ENCODE measurements at places on chromosomes 4 and X.

GRCh38 chr4:145279122-145279960 is 99.0 kb upstream of the OTUD4 start:
- no peak for DNase-seq

DNA sequence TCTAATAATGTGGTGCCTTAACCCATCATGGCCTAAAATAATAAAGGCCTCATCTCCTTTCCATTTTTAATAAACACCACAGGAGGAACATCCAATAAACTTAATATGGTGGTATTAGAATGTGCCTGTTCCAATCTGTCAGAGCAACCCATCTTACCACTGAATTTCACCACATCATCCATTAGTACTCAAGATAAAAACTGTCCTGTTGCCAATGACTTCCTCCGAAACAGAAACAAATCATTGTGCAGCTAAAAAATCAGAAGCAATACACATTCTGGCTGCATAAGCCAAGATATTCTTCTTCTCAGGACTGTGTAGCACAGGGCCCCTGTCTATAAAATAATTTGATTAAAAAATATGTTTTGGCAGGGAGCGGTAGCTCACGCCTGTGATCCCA is 18.5 kb downstream of the TLR10 start:
- no peak for DNase-seq

GRCh38 chr4:74166135-74166534 is 8.2 kb downstream of the MTHFD2L start:
- no peak for DNase-seq

DNA sequence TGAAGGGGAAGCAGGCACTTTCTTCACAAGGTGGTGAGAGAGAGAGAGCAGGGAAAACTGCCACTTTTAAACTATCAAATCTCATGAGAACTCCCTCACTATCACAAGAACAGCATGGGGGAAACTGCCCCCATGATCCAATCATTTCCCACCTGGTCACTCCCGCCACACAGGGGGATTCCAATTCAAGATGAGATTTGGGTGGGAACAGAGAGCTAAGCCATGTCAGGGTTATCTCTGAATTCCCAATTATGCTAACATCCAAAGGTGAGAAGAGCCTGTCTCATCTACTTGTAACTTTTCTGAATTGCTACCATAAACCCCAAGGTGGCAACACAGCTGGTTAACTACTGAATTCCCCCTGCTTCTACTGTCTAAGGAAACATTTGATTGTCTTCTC is 758.5 kb downstream of the ADGRL3 start:
- no peak for DNase-seq

DNA sequence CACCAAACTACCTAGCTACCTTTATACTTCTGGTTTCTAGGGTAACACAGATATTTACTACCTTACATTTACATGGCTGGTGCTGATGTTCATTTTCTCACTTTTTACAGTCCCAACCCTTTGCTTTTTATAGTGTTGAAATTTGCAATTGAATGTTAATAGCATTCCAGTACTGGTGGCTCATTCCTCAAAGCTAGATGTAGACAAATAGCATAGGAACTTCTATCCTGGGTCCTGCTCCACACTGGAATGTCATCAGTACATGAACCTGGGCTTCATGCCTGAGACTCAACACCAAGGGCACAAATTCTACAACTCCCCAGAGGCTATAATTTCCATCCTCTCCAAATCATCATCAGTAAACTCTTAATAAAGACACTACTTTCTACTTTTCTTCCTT is 10.3 kb upstream of the TRMT2B start:
- no peak for DNase-seq

GRCh38 chr4:5027346-5027745 is 8.1 kb upstream of the CYTL1 start:
- DNase-seq, result no peak

- DNase-seq, result no peak
These were observed 9.6 kb downstream of the BMP3 start for GRCh38 chr4:81040012-81040659.

- no peak for DNase-seq
These were observed 122.4 kb upstream of the NAP1L5 start for GRCh38 chr4:88819818-88820697.

DNA sequence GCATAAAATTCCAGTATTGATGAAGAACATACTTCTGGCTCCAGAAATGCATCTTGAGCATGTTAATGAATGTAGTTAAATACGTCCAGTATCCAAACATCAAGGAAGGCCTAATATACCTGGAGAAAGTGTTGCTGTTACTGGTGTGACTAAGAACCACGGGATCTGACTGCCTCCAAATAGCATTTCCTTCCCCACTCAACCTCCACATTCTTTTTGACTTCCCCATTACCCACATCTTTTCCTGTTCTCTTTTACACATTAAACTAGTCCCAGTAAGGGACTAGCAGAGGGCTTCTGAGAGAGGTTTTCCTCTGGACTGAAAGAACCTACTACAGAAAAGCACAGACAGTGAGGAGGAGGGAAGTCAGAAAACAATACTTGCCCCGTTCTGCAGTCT is 482.8 kb upstream of the HTR2C start:
- no peak for DNase-seq

DNA sequence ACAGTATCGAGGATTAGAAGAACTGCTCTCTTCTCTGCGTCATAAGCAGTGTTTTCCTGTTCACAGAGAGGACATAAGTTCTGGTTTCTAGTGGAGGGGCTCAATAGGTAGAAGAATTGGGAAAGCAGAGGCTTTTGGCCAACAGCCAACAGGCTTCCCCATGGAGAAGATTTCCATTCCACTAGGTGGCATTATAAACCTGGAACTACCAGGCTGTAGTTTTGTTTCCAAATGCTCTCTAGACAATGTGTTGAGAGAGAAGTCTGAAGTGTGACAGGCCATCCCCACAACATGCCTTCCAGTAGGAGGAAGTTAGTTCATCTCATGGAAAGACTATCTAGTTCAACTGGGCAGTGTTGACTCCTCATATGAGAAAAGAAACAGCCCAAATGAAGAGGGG is 63.8 kb upstream of the ANXA10 start:
- no peak for DNase-seq

GRCh38 chr4:150656891-150657290 is 74.9 kb downstream of the MAB21L2 start:
- DNase-seq, result no peak

DNA sequence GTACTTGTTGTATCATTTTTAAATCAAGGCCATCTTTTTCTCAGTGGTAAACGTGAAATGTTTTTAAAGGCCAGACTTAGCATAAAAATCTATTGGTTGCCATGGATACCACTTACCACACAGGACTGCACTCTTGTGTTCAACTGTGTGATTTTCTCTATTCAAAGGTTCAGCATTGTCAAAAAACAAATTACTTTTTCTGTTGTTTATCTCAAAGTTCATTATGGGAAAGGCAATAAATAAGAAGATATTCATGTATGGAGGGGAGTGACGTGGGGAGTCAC is 231.0 kb upstream of the GATB start:
- no peak for DNase-seq

GRCh38 chr4:15652191-15652590 is 3.0 kb downstream of the FBXL5 start:
- no peak for DNase-seq

DNA sequence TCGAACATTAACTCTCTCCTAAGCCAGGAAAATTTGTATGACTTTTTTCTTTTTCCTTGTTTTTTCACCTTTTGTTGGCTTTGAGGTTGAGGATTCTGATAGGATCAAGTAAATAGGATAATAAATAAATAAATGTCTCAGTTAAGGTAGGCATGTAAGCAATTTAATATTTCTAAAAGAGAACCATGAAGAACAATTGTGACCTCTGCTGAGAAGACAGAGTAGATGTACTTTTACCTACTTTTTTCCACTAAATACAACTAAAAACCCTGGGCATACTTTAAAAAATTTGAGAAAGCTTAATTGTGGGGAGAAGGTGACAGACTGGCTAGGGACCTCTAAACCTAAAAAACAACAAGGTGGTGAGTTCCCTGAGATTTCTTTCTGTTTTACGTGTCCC is 31.6 kb upstream of the CLNK start:
- no peak for DNase-seq

- no peak for DNase-seq
These were observed 44.8 kb downstream of the GRIA2 start for GRCh38 chr4:157265281-157265680.

DNA sequence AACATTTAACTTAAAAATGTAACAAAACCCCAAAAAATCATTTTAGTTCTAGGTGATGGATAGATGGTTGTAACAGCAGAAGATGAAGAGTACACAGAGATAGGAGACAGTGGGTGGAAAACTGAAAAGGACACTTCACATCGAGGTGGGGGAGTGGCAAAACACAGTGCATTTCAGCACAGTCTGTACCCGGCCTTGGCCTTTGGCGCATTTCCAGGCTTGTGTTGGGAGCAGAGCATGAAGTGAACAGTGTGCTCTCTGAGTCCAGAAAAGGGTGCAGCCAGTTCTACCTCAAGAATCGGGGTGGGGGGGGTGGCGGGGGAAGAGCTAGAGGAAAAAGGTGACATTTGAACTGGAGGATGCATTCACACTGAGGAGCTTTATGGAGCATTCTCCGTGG is 4.3 kb downstream of the TSPYL2 start:
- DNase-seq, result no peak

DNA sequence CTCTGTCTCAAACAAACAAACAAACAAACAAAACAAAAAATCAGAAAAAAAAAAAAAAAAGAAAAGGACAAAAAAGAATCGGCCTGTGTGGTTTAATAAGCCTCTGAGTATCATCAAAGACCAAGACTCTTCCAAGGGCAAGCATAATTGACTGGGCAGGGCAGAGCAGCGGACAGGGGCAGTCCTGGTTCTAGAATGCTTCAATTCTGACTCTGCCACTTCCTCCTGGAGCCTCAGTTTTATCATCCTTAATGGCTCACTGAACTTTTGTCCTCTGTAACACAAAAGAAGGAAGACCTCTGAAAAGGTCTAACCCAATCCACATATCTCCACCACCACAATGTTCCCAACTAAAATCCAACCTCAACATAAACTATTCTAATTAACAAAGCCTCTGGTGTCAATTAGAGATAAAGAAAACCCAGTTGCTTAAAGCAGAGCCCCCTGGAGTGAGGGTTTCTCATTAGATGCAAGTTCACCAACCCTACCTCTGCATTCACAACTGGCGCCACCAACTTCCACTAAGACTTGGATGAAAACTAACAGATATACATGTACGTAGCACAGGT is 51.7 kb downstream of the TBC1D9 start:
- no peak for DNase-seq

- DNase-seq, result no peak
These were observed 38.0 kb downstream of the PTTG2 start for GRCh38 chr4:37998226-37998625.

DNA sequence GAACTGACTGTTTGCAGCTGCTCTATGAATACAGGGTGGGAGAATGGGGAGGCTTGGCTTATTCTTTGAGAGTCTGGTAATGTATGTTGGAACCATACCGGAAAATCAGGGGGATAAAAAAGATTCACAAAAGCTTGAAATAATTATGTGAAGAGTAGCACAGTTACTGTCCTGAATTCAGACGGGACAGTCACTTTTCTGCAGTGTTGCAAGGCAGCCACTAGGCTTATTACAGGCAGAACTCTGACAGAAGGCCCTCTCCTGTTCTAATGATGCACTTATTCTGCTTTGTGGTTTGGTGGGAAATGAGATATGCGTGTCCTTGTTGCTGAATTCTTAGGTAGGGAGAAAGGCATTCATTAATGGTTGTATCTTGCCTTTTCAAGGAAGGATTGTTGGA is 37.2 kb downstream of the GUCY1B1 start:
- DNase-seq, result no peak

- no peak for DNase-seq
These were observed 112.7 kb downstream of the SH3RF1 start for GRCh38 chr4:169158046-169158445.

- no peak for DNase-seq
These were observed 24.2 kb downstream of the NELFA start for GRCh38 chr4:1984406-1985191.

GRCh38 chrX:47628982-47629381 is 748 bp downstream of the CFP start:
- no peak for DNase-seq

- no peak for DNase-seq
These were observed 3.7 kb upstream of the TEX13D start for GRCh38 chrX:124328765-124329164.

- DNase-seq, result no peak
These were observed 125.9 kb upstream of the ANK2 start for GRCh38 chr4:112923516-112923915.

GRCh38 chr4:107562316-107562715 is 157.7 kb downstream of the PAPSS1 start:
- no peak for DNase-seq

DNA sequence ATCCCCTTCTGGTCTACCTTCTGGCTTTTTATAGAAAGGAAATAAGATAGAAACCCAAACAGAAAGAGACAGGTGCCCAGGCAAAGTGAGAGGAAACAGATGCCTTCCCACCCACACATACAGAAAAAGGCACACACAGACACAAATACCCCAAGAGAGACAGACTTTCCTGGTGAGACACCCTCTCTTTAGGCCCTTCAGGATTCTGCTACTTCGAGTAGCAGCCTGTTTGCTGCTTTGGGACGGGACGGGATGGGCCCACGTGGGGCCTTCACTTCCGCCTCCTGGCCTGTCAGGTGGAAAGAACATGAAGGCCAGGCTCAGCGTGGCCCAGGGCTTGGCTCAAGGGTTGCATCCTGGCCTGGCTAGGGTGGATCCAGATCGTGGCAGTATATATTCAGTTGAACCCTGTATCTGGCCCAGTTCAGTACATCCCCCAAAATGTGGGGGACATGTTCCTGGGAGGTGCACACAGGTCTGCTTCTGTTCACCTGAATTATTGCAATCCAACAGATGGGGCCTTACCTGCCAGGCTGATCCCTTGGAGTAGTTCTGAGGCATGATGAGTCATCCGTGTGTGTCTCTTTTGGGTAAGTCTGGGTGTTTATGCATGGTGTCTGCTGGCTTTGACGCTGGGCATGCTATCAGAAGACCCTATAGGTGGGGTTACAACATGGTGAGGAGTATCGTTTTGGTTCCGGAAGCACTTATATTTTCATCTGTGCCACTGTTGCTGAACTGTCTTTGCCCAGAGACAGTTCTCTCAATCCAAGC is 2.4 kb downstream of the ZNF275 start:
- DNase-seq, result no peak

DNA sequence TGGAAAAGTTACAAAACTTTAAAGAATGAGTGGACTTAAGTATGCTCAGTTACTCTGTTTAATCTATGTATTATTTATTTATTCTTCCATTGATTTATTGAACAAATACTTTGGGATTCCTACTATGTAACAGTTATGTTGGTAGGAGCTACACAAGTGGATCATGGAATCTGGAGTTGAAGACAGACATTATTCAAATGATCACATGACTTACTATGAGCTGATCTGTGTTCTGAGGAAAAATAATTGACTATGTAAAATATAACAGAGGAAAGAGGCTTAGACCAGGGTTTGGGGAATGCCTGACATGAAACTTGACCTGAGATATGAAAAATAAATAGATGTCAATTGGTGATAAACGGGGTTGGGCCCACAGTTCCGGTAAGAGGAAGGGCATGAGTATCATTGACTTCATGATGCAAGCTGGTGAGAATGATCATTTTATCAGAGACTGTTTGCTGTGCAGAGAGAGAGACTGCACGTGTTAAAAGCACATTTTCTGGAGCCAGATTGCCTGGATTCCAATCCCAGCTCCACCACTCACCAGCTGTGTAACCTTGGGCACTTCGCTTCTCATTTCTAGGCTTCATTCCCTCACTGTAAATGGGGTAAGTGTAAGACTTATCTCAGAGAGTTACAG is 179.0 kb downstream of the SPCS3 start:
- no peak for DNase-seq

- no peak for DNase-seq
These were observed 647.0 kb upstream of the AADAT start for GRCh38 chr4:170736710-170737109.

GRCh38 chr4:3066836-3067400 is 7.4 kb downstream of the HTT-AS start:
- no peak for DNase-seq

GRCh38 chrX:140432346-140433175 is 72.3 kb downstream of the SOX3 start:
- no peak for DNase-seq

Measured in NCI-H2081 treated with DMSO at 0.1 percent for 48 hours (cell line).